ENCODE measurements at places on chromosomes 13 and 19.

- DNase-seq = no peak
Observed at GRCh38 chr13:101530293-101530692, 77.8 kb downstream of the ITGBL1 start.

- DNase-seq = no peak
Observed at GRCh38 chr13:80671773-80672172, 330.8 kb upstream of the SPRY2 start.

DNA sequence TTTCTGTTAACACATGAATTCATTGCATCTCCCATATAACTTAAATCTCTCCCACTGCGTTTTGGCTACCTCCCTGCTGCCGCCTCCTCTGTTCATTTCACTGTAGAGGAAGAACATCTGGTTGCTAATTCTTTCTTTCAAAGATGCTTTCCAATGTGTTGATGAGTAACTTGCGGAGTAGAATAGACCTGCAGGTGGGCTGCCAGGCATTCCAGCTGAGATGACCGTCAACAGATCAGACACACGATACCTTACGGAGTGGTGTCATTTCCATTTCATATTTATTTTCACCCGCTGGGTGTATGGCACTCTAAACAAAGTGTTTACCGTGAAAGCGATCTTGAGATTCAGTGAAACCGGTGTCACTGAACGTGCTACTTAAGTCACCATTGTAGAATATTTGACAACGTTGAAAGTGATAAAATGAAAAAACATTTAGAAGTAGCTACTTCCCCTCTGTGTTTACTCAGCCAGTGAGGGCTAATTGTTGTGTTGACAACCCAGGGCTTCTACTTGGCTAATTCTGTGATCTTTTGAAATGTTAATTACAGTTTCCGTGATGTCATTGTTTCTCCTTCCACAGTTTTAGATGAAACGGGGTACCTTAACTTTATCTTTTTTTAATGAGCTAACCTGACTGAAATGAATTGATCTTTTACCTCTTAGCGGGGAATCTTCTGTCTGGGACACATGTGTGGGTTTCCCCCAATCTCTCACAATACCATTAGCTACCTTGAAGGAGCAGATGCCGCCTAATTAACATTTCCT lies 228.5 kb upstream of the ARGLU1 start:
- DNase-seq = peak; percentile 5

DNA sequence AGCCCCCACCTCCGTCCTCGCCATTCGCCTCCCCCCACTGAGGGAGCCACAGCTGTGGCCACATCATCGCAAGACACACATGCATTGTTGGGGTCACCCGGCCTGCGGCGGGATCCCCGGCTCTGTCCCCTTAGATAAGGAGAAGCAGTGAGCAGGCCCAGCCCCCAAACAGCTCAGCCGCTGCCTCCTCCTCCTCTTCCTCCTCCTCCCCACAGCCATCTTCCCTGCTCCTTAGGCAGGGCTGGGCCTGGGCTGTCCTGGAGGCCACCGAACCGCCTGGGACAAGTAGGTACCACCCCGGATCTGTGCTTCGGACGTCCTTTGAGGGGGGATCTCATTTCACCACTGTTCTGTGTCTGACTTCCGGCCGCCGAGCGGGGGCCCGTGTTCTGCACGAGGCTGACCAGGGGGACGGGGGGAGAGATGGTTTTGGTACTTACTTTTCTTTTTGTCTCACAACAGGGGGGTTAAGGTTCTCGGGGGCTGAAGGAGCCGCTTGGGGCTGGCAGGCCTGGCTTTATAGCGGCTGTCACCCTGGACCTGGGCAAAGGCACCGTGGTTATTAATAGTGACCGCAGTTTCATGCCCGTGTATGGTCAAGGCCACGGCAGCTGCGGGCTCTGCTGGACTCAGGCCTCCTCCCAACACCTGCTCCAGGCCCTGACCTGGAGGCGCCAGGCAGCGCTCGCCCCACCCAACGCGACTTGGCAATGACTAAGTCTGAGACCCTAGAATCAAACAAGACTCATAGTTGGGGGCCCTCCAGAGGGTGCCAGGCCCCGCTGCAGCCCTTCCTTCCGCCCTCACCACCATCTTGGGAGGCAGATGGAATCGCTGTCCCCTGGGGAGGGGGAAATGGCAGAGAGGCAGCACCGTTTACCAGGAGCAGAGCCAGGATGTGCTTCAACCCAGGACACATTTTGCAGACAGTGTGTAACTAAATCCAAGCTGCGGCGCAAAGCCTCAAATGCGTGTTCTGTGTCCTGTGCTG lies 18.3 kb downstream of the NMRK2 start:
- DNase-seq = no peak

- DNase-seq = no peak
Observed at GRCh38 chr13:25217023-25217885, 45.2 kb upstream of the AMER2 start.

GRCh38 chr13:104253063-104253680 lies 1187.0 kb upstream of the SLC10A2 start:
- no peak for DNase-seq

- DNase-seq = no peak
Observed at GRCh38 chr19:39098365-39099269, 14.4 kb downstream of the ACP7 start.

- DNase-seq = peak; percentile 91
Observed at GRCh38 chr19:898663-899062, 5.4 kb downstream of the RNU6-9 start.

DNA sequence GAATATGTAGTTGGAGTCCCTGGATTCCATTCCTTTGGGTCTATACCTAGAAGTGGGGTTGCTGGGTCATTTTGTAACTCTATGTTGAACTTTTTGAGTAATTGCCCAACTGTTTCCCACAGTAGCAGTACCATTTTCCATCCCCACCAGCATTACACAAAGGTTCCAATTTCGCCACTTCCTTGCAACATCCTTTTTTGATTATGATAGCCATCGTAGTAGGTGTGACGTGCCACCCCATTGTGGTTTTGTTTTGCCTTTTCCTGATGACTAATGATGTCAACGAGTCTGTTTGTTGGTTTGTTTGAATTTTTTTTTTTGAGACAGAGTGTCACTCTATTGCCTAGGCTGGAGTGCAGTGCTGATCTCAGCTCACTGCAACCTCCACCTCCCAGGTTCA lies 3.3 kb upstream of the PEX11G start:
- no peak for DNase-seq

- DNase-seq = no peak
Observed at GRCh38 chr19:45814166-45814780, 835 bp downstream of the RSPH6A start.

DNA sequence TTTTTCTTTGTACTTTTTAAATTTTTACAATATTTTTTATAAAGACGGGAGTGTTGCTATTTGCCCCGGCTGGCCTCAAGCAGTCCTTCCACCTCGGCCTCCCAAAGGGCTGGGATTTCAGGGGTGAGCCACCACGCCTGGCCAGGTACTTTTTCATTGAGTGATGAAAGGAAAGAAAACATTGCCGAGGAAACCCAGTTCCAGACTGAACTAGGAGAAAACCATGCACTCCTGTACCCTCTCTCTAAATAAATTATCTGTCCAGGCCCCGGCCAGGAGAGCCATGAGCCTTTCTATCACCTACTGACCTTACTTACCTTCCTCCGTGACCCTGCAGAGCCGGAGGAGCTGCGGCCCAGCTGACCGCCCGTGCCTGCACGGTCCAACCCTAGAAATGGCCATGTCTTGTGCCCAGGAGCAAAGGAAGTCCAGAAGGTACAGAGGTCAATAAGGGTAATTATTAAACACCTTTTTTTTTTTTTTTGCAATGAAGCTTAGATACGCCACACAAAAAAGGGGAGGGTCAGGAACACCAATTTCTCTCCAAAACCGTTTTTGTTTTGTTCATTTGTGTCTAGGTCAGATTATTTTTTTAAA lies at the start of gene SLC7A9:
SLC7A9 (minus strand) TSS at position 399 of the 597 bp plus-strand sequence. CDS start 1,233 bp downstream, outside the sequence.
- DNase-seq = no peak

DNA sequence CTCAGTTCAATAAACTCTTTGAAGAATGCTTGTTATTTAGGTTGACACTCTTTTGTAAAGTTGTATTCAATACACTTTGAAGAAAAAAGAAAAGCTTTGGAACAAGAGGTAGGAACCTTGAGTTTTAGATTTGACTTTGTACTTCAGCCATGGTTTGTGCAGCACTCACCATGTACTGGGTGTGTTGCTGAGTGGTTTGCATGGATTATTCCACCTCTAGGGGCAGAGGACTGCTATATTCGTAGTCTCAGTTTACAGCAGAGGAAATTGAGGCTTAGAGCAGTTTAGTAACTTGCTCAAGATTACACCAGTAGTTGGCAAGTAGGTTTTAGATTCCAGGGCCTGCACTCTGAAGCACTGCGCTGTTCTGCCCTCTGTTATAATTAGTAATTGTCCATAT lies 68.8 kb downstream of the DNAJC3 start:
- DNase-seq = no peak

DNA sequence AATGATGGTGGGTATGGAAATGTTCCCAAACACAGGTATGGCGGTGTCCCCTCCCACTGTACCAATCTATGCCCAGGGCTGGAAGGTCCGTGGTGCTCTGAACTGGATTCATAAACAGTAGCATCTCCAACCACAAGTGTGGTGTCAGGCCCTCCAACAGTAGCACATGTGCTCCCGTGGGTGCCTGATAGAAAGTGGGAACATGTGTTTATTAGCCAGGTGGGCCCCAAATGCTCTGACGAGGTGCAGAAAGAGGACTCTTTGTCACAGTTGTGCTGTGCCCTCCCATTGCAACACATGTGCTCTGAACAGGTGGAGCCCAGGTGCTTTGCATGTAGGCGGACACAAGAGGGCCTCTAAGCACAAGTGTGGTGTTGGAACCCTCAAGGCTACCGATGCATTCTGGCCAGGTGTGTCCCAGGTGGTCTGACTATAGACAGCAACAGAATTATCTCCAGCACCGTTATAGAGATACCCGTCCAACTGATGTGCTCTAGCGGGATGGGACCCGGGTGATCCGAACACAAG lies 75.4 kb upstream of the ZNF30 start:
- no peak for DNase-seq

GRCh38 chr19:47438793-47439220 lies 19.5 kb upstream of the MEIS3 start:
- no peak for DNase-seq

GRCh38 chr13:101408154-101408553 lies 8.2 kb downstream of the NALCN start:
- DNase-seq = no peak

DNA sequence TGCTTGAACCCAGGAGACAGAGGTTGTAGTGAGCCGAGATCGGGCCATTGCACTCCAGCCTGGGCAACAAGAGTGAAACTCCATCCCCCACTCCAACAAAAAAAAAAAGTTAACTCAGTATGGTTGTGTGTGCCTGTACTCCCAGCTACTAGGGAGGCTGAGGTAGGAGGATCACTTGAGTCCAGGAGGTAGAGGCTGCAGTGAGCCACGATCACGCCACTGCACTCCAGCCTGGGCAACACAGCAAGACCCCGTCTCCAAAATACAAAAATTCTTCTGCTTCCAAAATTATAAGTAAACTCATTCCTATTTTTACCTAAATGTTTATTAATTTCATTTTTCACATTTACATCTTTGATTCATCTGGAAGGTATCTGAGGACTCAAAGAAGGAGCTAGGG lies 14.4 kb downstream of the PNMA8A start:
- DNase-seq = no peak

GRCh38 chr13:43432958-43433357 lies 353.8 kb downstream of the ENOX1 start:
- DNase-seq = no peak

DNA sequence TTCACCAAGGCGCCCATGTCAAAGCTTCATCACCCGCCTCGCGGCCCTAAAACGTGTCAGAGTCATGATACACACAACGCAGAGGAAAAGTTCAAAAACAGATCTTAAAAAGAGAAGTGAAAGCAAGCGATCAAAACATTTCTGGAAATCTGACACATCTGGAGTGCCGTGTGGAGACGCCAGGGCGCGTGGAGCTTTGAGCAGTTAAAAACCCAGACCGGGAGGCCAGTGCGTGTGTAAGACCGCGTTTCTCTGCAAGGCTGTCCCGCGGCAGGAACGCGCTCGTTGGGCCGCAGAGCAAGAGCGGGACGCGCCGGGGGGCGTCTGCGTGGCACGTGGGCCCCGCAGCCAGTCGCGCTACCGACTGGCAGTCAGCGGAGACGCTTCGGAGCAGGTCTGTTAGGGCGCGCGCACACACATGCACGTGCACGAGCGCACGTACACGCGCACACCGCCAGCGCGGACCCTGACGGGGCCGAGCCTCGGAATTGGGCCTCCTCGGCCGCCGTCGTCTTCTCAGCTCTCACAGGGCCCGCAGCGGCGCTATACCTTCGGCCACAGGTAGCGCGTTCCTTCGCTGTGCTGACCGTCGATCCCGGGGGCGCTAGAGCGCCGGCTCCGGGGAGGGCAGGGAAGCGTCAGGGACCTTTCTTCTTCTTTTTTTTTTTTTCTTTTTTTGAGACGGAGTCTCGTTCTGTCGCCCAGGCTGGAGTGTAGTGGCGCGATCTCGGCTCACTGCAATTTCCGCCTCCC lies 35.8 kb downstream of the RNF6 start:
- DNase-seq = peak; percentile 27

DNA sequence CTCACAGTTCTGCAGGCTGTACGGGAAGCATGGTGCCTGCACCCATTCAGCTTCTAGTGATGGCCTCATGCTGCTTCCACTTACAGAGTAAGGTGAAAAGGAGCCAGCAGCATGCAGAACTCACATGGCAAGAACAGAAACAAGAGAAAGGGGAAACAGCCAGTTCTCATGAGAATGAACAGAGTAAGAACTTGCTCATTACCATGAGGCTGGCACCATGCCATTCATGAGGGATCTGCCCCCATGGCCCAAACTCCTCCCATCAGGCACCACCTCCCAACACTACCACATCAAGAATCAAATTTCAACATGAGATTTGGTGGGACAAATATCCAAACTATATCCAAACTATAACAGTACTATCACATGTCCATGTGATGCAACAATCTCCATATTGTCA lies 72.1 kb downstream of the KATNAL1 start:
- no peak for DNase-seq

DNA sequence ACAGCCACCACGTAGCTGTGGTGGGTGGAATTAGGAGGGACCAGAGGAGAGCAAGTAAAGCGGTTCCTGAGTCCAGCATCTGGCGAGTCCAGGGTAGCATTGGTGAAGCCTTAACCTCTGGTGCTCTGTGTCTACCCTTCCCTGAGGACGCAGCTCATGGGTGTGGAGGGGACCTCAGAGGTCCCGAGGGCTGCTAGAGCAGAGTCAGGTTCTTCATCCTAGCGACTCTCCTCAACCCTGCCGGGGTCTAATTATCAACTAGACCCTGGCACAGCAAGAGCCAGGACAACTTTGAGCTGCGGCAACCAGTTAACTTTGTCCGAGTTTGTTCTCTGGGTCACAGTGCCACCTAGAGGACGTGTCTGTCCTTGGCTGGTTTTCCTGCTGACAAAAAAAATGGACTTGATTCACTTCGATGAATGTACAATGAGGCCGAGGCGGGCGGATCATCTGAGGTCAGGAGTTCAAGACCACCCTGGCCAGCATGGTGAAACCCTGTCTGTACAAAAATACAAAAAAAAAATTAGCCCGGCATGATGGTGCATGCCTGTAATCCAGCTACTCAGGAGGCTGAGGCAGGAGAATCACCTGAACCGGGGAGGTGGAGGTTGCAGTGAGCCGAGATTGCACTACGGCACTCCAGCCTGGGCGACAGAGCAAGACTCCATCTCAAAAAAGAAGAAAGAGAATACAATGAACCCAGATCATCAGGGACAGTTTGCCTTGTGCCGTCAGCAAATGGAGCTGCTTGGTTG lies 25.0 kb downstream of the TSSK6 start:
- DNase-seq = peak; percentile 1

- no peak for DNase-seq
Observed at GRCh38 chr13:113252516-113253095, 43.2 kb downstream of the CUL4A start.

GRCh38 chr13:73082471-73082870 lies 23.7 kb downstream of the KLF5 start:
- no peak for DNase-seq

GRCh38 chr13:31913459-31913858 lies 118.1 kb upstream of the FRY start:
- no peak for DNase-seq

GRCh38 chr19:47824396-47824795 lies 2.7 kb downstream of the CRX start:
- DNase-seq = no peak
